Cerebellum (tissue), 4 donors: ENCODE measurements at places on chromosomes 6 and 20. TPM values are rescaled to one million over a fixed set of nuclear protein-coding genes. Genes with fewer than 3 reads are reported as not detected.

DNA sequence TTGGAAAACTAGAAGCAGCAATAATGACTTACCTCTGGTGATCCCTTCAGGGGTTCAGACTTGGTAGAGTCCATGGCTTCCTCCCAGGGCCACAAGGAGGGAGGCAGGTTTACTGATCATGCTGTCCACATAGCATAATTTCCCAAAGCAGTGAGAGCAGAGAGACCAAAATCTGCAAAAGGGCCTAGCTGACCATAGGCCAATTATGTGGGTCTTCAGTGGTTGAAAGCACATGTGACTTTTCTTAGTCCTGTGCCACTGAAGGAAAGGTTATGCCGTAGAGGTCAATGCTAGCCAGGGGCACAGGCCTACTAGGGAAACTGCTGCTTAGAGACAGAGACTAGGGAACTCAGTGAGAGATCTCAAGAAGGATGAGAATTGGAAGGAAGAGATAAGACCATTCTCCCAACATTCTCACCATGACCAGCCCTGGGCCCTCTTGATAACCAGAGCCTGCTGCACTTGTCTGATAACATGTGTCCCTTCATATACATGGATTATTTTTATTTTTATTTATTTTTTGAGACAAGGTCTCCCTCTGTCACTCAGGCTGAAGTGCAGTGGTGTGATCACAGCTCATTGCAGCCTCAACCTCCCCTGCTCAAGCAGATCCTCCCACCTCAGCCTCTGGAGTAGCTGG, 2.0 kb upstream of the GTPBP2 start:
- DNase-seq = peak; percentile 25

- peak; percentile 43 for DNase-seq
Measured at GRCh38 chr6:108638993-108639392, 78.3 kb downstream of the FOXO3 start.

GRCh38 chr20:47097691-47098622, 203.3 kb downstream of the EYA2 start:
- no peak for DNase-seq

DNA sequence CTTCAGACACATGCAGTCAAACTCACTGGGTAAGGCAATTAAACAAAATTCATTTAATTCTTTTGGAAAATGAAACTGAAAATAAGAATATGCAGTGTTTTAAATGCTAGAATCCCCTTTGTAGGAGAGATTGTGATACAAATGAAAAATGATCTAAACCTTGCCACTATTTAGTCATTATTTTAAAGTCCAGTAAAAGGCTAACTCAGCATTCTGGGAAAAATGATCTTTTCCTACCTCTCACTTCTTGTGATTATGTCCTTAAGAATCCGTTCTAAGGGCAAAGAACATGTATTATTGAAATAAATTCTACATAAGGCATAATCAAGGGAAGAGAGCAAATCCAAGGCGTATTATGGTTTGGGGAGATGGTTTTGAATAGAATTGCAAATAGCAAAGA, 46.4 kb downstream of the TINAG start:
- no peak for DNase-seq

DNA sequence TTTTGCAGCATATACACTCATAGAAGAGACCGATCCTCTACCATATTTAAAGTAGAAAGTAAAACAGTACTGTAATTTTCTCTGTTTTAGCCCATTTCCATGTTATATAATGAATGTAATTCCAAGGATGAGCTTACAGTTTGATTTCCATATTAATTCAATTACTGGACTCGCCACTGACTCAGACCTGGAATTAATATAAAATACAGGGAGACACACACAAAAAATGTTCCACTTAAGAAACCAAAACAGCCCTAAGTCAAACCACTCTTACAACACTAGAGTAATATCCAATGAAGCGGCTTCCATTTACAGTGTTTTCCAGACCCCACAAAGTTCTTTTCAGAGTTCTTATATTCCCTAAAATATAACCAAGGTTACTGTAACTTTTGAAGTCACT, 110.6 kb downstream of the BACH2 start:
- no peak for DNase-seq

- DNase-seq = no peak
Measured at GRCh38 chr20:45419188-45420091, 3.5 kb downstream of the PIGT start.

DNA sequence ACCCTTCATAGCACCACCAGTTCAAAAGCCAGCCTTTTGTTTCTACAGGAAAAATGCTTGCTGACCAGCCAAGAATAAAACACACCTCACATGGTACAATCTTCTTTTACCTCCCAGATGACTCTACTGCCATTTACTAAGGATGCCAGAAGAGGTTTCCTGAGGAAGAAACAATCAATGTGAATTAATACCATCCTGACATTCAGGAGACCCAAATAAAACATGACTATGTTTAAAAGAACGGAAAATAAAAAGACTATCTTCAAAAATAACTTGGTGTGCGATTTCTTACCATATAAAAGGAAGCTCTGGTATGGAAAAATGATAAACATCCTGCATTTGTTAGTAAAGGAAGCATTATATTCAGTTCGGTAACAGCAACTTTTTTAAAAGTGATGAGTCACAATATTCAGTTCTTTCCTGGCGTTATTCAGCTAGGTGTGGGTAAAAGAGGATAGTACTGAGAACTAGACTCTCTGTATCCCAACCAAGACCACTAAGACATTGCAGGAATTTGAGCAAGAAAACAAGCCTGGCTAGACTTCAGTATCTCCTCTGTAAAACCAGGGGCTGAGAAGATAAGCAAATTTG, 16.3 kb downstream of the COL21A1 start:
- no peak for DNase-seq

DNA sequence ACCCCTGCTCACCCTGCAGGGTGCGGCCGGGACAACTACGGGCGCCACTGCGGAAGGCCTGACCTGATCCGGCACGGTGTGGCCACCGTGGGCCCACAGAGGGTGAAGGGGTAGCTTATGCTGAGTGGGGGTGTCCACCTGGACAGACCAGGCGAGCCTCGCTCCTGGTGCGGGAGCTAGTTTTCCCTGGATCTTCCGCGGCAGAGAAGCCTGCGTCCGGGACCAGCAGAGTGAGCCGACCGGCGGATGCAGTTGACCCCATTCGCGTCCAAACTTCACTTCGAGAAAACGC, 38.2 kb downstream of the NCR2 start:
- DNase-seq = no peak

GRCh38 chr6:45003387-45003786, 324.7 kb upstream of the RUNX2 start:
- DNase-seq = no peak

DNA sequence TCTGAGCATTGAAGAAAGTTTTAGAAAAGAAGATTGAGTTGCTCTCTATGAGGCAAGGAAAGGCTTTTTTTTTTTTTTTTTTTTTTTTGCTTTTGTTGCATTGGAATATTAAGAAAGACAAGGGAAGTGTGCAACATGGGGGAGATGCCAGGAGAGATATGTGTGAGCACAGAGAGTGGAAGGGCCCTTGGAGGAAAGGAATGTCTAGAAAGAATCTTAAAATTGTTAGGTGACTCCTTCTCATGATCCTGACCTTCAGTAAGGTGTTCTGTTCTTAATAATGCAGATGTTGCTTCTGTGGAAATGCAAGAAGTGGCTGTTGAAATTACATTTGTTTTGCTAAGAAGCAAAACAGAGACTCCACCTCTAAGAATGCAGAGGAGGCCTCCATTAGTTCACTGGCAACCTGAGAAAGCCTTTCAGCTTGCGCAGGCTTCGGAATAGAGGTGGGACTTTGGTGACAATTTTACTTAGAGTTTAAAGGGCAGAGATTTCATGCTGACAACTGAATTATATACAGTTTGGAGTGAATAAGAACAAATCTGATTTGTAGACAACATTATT, 118.0 kb upstream of the ASCC3 start:
- DNase-seq = no peak

Gene TPBG
- total RNA-seq = 20.4 TPM

Gene TAAR2
- total RNA-seq = not detected

Gene GRM1
- total RNA-seq = 28.9 TPM

Gene IMPG1
- 0.36 TPM for total RNA-seq

Gene FOXQ1
- total RNA-seq = 2.4 TPM

Gene MEP1A
- total RNA-seq = 0.09 TPM
